ENCODE measurements at places on chromosomes 6 and 20.

- DNase-seq, result no peak
Observed at GRCh38 chr6:43276577-43277305, 21.3 kb upstream of the SLC22A7 start.

GRCh38 chr6:11374036-11375010 lies 141.9 kb upstream of the NEDD9 start:
- DNase-seq, result no peak

DNA sequence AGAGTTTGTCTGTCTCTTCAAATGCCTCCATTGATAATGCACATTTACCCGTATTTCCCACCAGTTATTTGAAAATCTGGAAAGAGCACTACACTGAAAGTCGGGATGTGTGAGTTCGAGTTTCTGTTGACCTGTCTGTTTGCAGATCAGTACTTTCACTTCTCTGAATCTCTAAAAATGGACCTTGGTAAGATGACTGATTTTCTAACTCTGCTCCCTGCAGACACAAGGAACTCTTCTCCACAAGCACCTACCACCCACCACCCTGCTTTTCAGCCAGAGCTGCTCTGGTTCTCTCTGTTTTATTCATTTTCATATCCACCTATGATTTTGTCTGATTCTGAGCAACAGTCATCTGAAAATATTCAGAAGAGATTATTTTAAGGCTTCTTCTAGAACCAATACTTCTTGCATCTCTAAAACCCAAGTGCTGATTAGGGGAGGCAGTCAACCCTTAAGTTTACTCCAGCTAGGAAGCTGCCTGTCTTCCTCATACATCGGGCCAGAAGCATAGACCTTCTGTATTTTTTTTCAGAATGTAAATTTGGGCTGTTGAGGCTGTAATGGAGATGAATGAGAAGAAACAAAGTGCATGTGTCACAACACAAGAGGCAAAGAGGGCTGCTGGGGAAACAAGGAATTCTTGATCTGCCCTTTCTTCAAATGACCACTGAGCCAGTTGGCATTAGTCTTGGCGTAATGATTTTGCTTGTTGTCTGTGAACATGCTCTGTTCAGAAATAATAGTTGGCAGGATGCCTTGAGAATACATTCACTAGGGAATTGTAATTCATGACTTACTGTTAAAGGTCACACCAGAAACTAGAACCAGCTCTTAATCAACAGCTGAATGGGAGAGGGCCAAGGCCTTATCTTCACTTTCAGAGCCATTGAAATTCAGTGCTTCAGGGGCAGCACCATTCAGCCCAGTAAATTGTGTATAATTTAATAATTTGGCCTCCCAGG lies 85.4 kb upstream of the MYLIP start:
- DNase-seq, result no peak

DNA sequence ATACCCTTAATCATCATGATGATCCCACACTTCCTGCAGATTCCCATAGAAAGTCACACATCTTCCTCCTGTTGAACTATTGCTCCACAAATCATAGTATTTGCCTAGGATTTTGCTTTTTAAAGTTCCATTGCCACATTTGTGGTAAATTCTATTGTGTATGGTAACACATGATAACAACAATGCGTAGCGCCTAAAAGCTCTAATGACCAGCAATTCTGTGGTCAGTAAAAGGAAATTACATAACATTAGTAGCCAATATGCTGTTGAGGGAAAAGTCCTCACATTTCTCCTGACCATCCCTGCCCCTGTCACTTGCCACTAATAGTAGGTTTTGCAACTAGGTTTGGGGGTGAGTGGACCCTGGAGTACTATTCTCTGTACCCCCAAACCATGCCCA lies 31.8 kb upstream of the PDE7B start:
- no peak for DNase-seq

DNA sequence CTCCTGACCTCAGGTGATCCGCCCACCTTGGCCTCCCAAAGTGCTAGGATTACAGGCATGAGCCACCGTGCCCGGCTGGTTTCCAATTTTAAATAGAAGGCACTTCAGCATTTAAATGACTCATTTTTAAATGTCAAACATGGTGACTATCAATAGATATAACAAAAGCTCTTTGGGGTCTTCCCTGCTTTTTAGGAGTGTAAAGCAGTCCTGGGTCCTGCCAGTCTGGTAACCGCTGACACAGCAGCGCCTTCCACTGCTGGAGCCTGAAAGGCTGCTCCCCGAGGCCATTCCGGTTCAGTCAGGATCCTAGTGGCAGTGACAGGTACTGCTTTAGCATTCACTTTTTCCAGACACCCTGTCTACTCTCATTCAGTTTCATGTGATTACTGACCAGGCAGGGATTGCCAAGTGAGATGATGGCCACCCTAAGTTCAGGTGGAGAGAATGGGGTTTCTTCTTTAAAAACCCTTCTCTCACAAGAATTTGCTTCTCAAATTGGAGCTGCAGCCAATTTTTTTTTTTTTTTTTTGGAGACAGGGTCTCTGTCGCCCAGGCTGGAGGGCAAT lies 5.1 kb downstream of the DIDO1 start:
- DNase-seq, result no peak

- no peak for DNase-seq
Observed at GRCh38 chr6:138017166-138017757, 90.0 kb downstream of the PERP start.

GRCh38 chr6:8218861-8219260 lies 116.5 kb upstream of the EEF1E1 start:
- no peak for DNase-seq

- no peak for DNase-seq
Observed at GRCh38 chr6:21587961-21588480, 5.5 kb upstream of the SOX4 start.

DNA sequence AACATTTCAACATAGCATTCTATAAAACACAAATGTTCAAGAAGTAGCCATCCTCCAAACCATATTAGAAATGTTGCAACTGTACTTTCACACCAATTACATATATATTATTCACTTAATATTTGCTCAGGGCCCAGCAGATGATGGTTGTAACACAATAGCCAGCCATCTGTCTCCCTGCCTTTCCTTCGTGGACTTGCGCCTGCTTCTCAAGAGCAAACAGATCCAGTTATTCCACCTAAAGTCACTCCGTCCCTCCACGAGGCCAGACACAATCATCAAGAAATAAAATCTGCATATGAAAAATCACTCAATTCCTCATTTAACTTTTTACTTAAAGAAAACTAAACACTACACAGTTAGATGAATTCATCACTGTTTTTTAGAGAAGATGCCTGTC lies 160.4 kb downstream of the RALGAPA2 start:
- no peak for DNase-seq

DNA sequence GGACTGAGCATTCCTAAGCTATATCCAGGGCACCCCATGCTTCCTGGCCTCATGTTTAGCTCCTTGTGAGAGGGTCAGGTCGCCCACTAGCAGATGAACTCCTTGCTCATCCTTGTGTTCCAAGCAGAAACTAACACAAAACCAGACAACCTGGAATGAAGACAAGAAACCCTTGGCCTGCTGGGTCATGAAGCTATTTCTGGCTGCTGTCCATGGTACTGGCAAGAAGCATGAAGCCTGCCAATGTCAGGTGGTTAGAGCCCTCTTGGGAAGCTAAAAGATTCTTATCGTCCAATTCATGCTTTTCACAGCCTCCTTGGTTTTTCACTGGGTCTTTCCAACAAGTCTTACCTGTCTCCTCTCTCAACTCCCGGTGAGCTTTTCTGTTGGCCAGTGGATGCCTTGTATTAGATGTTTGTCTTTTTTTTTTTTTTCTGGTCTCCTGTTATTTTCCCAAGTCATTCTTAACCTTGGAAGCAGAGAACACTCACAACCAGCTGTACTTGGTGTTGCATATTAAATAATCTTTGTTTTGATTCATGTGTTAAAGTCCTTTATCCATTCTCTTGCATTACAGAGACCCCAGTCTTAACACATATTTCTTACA lies 180.3 kb downstream of the ANKRD60 start:
- no peak for DNase-seq

GRCh38 chr6:53103993-53104675 lies 38.9 kb downstream of the FBXO9 start:
- DNase-seq, result no peak

- DNase-seq, result no peak
Observed at GRCh38 chr6:141290941-141291721, 841.6 kb upstream of the GJE1 start.

GRCh38 chr6:142676027-142676443 lies 268.9 kb downstream of the HIVEP2 start:
- DNase-seq, result no peak

- peak; percentile 43 for DNase-seq
Observed at GRCh38 chr6:165439928-165440554, 130.6 kb upstream of the C6orf118 start.

GRCh38 chr20:47973519-47974233 lies 188.4 kb upstream of the SULF2 start:
- DNase-seq, result no peak

DNA sequence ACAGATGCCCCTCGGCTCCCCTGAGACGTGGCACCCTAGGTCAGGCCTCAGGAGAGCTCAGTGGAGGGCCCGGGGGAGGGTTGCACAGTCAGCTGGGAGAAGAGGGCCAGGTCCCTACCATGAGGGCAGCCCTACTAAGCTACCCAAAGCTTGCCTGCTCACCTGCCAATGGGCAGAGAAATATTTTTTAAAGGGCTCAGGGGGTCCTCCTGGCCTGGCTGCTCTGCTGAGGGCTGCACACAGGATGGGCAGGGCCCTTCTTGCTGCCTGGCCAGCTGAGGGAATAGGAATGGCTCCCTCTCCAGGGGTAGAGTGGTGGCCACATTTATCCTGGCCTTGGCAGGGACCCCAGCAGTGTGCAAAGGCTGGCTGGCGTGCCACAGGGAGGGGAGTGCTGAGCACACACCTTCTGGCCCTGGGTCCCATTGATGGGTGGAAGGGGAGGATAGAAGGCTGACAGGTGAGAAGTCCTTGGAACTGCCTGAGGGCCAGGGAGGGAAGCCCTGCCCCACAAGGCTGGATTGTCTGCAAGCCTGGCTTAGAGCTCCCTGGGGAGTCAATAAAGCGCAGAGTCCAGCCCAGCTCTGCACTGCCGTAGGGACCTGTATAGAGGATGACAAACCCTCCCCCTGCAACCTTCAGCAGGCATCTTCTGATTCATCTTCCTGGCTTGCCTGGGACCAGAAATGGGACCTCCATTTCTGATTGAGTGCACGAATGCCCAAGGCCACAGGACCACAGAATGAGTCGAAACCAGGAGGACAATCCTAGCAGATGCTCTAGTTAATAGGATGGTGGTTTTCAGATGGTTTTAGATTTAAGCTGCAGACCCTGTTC lies 62.1 kb downstream of the NOL4L start:
- DNase-seq, result no peak

DNA sequence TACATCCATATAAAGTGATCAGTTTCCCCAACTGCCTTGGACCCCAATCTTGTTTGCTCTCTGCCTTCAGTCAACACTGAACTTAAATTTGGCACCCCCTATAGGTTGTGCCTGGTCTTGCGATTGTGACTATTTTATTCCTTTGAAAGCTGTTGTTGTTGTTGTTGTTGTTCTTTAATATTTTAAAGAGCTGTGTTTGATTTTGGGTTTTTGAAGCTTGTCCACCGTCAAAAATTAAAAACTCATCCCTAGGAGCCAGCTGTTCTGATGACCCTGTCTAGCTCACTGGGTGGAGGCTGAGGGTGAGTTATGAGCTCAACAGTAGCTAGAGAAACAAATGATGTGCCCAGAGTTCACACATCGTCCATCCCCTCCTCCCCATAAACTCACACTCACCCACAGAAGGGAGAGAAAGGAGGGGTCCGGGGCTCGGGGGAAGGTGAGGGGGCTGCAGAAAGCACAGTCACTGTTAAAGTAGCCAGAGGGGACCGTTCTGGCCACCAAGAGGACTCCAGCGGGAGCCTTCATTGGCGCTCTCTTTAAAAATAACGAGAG lies 4.0 kb downstream of the SIM1 start:
- DNase-seq, result no peak

GRCh38 chr20:7836076-7836475 lies 104.2 kb downstream of the HAO1 start:
- DNase-seq, result no peak

GRCh38 chr6:134593442-134593841 lies 275.5 kb upstream of the SGK1 start:
- DNase-seq, result no peak

- no peak for DNase-seq
Observed at GRCh38 chr20:54585217-54585616, 109.8 kb downstream of the DOK5 start.

DNA sequence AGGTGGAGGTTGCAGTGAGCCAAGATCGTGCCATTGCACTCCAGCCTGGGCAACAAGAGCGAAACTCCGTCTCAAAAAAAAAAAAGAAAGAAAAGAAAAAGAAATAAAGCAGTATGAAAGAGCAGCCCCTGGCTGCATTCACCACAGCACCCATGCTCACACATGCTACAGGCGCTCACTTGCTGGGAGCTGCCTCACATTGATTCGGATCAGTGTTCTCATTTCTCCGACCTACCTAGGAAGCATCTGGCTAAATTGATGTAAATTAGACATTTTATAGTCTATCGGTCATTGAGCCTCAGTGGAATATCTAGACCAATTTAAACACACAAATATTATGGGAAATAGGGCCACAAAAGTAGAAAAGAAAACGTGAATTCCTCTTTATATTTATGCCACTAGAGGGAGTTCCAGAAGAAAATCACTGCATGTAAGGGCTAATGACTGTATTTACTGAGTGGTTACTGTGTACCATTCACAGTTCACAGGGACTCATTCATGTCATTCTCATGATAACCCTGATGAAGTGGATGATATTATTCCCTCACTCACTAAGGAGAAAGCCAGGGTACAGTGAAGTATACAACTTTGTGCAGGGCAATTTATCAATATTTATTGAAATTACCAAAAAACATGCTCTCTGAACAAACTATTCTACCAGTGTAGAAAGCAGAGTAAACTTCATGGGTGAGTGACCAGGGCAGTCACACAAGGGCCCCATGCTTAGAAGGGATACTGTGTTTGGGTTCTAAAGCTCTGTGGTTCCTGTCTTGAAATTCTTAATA lies 5.3 kb upstream of the MOG start:
- DNase-seq, result no peak

- DNase-seq, result no peak
Observed at GRCh38 chr6:143125455-143125854, 64.8 kb downstream of the AIG1 start.

DNA sequence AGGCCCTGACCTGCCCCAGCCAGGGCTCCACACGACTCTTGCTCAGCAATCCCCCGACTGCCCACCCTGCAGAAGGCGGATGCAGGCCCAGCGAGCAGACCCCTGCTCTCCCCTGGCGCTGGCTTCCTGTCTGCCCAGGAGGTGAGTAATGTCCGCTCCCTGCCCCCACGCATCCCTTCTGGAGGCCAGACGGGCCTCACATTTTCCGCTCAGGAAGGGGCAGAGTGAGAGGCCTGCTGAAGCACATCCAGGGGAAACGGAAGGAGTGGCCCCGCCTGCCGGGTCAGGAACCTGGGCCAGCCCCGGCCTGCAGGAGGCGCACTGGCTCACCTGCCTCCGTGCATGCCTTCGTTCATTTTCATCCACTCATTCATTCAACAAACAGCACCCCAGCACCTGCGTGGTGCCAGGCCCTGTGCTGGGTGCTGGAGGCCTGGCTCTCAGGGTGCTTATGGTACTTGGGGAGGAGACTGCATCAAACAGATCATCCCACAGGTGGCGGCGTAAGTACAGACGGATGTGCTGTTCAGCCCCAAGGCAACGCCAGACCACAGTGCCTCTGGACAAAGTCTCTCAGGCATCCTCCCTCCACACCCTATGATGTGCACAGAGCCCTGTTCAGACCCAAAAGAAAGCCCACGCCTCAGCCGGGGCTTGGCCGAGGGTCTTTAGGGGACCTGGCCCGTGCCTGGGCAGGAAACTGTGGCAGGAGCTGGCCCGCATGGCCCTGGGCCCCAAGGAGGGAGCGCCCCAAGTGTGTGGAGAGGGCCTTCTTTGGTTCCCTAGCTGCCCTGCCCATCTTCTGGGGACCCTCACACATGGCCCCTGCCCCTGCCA lies 112.1 kb downstream of the ASXL1 start:
- peak; percentile 63 for DNase-seq

GRCh38 chr6:44646355-44646754 lies 258.8 kb downstream of the CDC5L start:
- no peak for DNase-seq

Measured in left renal pelvis (tissue), 4 donors.